ENCODE measurements at places on chromosomes 6 and 20. TPM values are rescaled to one million over a fixed set of nuclear protein-coding genes. Genes with fewer than 3 reads are reported as not detected.

Gene DEFB124
- 0.48 TPM for polyA plus RNA-seq

Gene GINS1
- 30.6 TPM for polyA plus RNA-seq

Gene CDSN
- not detected for polyA plus RNA-seq

Gene MICB
- 2.1 TPM for polyA plus RNA-seq

Gene FAM162B
- polyA plus RNA-seq = 4.0 TPM

Gene GJA1
- 73.1 TPM for polyA plus RNA-seq

Gene PACSIN1
- polyA plus RNA-seq = 0.57 TPM

Gene TRIM10
- polyA plus RNA-seq = 0.27 TPM

Gene OXT
- polyA plus RNA-seq = 0.60 TPM

Gene GJA10
- polyA plus RNA-seq = not detected

Gene CFAP61
- 2.8 TPM for polyA plus RNA-seq

Gene PRPH2
- 3.1 TPM for polyA plus RNA-seq

Gene SLC25A27
- polyA plus RNA-seq = 69.6 TPM

Gene GSS
- 58.8 TPM for polyA plus RNA-seq

Gene KCNK15
- 0.07 TPM for polyA plus RNA-seq

Gene SIRPG
- not detected for polyA plus RNA-seq

Gene MMP24
- polyA plus RNA-seq = 1.8 TPM

Gene CHRNA4
- polyA plus RNA-seq = 13.3 TPM
